Ovary (tissue), 10 donors: ENCODE measurements at places on chromosomes 7 and 10.

GRCh38 chr7:157219154-157219553 is 80.4 kb downstream of the UBE3C start:
- DNase-seq = no peak

DNA sequence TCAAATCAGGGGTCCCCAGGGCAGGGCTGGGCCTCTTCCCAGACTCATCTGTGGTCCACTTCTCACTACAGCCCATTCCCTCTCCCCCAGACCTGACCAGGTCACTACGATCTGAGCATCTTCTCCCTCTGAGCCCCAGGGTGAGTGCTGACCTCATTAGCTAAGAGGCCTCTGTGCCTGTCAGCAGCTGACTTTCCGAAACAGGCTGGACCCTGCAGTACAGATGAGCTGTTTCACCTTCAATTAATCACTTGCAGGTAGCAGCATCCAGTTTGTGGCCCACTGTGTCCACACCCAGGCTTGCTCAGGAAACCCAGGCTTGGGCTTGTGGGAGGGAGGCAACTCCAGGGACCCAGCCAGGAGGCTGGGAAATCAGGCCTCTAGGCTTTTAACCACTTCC is 24.3 kb downstream of the SRRM3 start:
- no peak for DNase-seq

GRCh38 chr7:21141476-21141875 is 286.4 kb upstream of the SP4 start:
- no peak for DNase-seq

GRCh38 chr10:86303626-86304025 is 63.0 kb downstream of the GRID1 start:
- no peak for DNase-seq

DNA sequence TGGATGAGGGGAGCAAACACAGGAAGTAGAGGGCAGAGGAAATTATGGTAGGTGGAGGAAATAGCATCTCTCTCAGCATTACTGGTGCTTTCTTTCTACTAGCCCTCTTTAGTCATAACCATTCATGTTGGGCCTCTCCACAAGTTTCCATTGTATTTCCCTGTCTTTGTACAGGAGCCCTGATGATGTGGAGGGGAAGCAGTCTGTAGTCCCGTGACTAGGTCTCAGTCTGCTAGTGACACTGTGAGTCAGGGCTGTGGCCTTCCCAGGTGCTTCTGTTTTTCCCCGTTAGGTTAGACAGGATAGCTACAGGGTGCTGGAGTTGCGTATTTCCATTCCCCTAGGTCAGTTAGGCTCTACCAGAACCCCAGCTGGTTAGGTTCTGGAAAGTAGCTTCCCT is 82.9 kb upstream of the NAMPT start:
- DNase-seq = no peak

DNA sequence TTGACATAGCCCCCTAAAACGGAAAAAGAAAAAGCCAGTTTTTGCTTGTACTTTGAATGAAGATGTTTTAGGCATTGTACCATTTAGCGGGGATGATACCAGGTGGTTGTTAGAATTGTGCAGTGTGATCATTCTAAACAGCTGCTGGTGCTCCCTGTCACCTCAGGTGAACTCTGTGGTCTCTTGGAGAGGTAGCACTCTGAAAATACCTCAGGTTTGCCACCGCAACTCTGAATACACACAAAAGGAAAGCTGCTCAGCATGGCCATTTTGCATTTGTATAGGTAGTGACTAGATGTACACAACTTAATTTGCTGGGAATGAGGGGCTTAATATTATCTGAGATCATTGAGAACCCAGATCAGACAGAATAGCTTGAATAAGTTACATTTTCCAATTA is 52.6 kb downstream of the PLEKHA8 start:
- DNase-seq = no peak

- DNase-seq = no peak
Observed at GRCh38 chr10:31804352-31804810, 124.2 kb downstream of the ARHGAP12 start.

- no peak for DNase-seq
Observed at GRCh38 chr7:5552123-5552522, 128.5 kb upstream of the TNRC18 start.

DNA sequence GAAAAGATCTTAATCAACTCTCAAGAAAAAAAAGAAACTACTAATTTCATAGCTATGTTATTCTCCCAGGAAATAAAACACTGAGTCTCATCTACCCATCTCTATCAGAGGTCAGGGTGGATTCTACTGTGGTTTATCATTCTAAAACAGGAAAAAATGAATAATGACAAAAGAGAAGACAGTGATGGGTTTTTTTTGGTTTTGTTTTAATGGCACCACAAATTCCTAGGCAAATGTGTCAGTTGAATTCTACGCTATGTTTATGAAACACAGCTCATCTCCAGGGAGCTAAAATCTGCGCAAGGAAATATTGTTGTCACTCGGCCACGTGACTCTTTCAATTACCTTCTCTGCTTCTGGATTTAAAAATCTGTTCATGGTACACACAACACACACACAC is 393.4 kb upstream of the SORCS1 start:
- no peak for DNase-seq

- no peak for DNase-seq
Observed at GRCh38 chr7:97671571-97671970, 60.3 kb upstream of the TAC1 start.

DNA sequence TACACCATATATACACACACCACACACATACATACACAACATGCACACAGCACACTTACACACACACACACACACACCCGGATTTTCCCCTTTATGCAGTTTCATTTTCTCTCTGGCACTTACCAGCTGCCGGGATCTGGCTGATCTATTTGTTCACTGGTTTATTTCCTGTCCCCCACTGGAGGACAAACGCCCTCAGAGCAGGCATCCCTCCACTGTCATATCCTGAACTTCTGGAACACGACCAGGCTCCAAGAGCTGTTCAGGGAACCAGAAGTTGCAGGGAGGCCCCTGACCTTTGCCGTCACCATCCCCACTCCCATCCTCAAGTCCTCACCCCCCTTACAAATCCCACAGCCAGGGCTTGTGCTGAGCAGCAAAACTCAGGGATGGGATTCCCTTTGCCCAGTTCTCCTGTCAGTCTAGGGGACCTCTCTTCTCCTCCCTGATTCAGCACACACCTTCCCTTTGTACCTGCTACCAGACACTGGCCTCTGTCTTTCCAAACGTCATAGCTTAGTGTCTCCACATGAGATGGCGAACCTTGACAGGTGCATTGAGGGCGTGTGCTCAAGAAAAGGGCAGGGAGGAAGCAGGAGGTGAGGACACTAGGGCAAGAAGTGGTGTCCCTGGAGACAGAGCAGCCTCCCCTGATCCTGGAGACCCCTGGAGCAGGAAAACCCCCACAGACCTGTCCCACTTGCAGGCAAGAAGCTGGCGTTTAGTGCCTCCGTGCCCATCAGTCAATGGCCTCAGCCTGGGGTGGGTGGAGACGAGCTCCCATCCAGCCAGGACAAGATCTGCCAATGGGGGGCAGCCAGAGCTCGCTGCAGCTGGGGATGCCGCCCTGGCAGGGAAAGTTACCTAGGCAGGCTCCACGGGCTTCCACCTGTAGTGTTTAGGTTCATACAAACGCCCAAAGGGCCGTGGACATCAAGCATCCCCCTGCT is 12.7 kb upstream of the DOCK1 start:
- no peak for DNase-seq

DNA sequence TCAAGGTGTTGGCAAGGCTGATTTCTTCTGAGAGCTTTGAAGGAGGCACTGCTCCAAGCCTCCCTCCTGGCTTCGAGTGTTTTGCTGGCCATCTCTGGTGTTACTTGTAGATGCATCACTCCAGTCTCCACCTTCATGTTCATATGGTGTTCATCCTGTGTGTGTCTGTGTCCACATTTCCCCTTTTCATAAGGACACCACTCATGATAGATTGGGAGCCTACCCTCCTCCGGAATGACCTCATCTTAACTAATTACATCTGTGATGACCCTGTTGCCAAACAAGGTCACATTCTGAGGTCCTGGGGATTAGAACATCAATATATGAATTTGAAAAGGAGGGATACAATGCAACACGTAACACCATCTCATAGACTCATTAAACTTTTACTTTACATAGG is 119.0 kb downstream of the CREB5 start:
- no peak for DNase-seq

DNA sequence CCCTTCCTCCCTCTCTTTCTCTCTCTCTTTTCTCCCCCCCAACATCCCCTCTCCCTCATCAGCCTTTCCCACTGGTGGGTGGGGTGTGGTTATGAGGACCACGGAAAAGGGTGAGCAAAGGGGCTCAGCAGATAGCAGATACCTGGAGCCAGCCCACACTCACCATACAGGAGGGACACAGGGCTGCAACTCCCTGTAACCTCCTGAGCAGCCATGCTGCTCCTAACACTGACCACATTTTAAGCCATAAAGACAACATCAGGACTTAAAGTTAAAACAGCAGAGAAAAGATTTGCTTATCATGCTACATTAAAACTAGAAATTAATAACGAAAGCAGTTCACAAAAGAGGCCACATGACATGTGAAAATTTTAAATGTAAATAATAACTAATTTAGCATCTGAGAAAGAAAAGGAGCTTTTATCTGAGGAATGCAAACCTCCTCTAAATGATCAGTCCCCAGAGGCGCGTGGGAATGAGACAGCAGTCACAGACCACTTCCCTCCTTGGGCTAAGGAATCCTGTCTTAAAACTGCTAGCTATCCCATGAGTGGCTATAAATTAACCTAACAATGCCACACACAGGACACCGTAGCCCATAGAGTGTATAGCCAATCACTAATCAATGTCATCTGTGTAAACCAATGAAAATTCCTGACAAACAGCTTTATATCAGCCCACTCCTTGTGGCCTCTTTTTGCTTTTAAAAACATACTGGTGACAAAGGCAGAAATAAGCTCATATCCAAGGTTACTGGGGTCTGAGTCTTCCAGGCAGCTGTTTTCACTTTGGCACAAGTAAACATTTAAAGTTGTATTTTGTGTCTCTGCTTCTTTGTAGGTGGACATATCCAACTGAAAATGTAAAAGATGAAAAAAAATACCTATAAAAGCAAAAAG is 33.3 kb downstream of the PKD1L1 start:
- no peak for DNase-seq

DNA sequence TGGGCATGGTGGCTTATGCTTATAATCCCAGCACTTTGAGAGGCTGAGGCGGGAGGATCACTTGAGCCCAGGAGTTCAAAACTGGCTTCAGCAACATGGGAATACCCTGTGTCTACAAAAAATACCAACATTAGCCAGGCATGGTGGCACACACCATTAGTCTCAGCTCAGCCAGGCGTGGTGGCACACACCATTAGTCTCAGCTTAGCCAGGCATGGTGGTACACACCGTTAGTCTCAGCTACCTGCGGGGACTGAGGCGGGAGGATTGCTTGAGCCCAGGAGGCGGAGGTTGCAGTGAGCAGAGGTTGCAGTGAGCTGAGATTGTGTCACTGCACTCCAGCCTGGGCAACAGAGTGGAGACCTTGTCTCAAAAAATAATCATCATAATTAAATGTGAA is 9.0 kb downstream of the LRRC27 start:
- DNase-seq = no peak

DNA sequence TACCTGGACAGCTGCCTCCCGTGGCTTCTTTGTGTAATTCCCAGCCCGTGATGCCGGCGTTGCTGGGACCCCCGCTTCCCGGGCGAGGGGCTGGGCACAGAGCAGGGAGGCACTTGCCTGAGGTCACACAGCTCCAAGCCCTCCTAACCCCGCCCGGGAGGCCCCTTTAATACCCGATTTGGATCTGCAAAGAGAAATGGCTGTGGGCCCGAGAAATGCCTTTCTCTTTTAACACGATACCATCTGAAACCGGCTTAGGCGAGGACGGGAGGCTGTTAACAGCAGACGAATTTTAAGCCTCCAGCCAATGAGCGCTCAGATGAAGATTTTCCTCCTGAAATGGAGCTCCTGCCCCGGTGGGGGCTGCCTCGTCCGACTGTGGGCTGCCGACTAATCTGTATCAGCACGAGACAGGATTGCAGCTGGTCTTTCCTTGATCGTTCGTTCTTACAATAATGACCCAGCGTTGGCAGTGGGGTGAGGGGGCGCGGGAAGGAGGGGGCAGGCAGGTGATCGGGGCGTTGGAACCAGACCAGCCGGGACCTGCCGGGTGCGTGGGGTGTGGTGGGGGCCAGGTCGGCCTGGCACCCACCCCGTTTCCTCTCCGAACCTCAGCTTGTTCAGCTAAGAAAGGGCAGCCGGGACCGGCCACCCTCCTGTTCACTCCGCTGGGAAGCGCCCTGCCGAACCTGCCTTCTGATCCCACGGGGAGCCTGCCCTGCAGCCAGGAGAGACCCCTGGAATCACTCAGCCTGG is 36.2 kb upstream of the FOXL3 start:
- DNase-seq = no peak

GRCh38 chr10:77006836-77007511 is 630.6 kb downstream of the KCNMA1 start:
- DNase-seq = no peak

- no peak for DNase-seq
Observed at GRCh38 chr7:132333301-132333700, 243.0 kb downstream of the PLXNA4 start.

DNA sequence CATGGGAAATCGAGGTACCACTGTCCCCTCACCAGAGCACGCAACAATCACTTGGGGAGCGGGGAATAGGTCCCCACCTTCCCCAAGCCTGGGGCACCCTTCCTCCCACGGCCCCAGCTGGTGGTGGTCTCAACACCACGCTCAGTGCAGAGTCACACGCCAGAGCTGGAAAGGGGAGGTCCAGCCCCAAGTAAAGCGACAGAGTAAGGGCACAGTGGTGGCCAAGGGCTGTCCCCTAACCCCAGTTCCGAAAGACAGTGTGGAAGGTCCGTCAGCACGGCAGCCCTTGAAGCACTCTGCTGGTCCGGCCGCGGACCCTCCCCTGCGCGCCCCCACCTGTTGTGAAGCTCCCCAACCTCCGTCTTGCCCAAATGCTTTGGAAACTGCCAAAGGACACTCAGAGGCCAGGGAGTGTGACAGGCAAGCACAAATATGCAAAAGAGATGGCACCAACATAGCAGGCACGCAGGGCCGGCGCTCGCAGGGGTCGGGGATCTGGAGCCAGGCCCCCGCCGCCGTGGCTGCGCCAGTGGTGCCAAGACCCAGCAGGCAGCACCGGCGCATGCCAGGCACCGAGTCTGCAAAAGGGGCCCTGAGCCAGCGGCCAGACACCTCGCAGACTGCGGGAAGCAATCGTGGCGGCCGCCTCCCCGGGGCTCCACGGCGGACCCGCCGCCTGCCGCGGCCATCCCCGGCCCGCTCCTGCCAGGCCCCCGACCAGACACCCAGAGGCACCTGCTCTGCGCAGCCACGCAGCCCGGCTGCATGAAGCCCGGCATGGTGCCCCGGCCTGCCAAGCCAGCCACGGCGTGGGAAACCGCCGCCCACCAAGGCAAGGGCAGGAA is 51.6 kb upstream of the SRRM3 start:
- no peak for DNase-seq

GRCh38 chr10:114242235-114242634 is 3.2 kb downstream of the VWA2 start:
- no peak for DNase-seq
